Activated CD4-positive, CD25-positive, alpha-beta regulatory T cell (primary cell): ENCODE measurements at places on chromosomes 3 and 15.

- DNase-seq, result no peak
Observed at GRCh38 chr3:153829606-153830170, 291.5 kb upstream of the ARHGEF26 start.

DNA sequence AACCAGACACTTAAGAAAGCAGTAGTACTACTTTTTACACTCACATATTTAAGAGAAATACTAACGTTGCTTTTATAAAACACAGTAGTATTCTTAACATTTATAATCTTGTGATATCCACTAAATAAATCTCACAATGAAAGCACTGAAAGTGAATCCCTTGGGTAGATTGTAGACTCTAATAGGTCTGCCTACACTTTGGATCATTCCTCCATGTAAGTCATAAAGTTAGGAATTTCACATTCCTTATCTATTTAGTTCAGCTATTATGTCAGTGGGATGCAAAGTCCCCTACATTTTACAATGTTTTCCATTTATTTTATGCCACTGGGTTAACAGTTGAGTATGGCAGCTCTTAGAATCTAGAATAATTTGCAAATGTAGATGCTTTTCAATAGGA lies 330.7 kb downstream of the LSAMP start:
- DNase-seq, result no peak

GRCh38 chr3:65318231-65318630 lies 630.4 kb upstream of the ADAMTS9 start:
- no peak for DNase-seq

DNA sequence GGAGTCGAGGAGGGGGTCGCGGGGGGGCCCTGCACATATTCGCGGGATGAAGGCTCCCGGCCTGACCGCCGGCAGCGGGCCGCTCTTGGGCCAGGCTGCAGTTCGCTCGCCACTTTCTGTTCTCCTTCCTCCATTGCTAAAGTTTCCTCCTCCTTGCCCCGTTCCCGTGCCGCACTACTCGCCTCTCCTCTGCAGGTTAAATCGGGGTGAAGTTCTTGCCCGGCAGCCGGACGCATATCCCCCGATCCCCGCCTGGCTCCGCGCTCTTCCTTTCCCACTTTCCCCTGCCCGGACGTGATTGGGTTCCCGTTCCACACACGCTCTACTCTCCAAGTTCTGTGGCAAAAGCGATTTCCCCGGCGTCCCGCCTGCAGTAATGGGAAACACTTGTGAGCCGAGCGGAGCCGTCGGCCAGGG lies 556 bp downstream of the CRYBG3 start:
- no peak for DNase-seq

DNA sequence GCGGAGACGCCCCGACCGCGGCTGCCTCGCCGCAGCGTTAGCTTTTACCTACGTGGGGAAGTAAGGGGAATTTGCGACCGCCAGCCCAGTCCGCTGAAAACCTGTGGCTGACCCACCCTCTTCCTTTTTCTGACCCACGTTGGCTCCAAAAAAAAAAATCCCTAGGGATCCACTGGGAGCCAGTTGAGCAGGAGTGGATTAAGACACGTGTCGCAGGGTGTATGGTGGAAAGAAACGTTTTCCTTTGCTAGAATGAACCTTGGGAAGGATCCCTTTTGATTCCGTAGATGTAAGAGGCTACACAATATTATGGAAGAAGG lies 575 bp upstream of the PCYT1A start:
- DNase-seq, result no peak

- DNase-seq, result no peak
Observed at GRCh38 chr3:151976211-151977050, 103.0 kb downstream of the SUCNR1 start.

GRCh38 chr3:95813244-95813643 lies 1001.1 kb upstream of the EPHA6 start:
- no peak for DNase-seq

GRCh38 chr3:51997935-51998596 lies 2.4 kb upstream of the RPL29 start:
- no peak for DNase-seq

DNA sequence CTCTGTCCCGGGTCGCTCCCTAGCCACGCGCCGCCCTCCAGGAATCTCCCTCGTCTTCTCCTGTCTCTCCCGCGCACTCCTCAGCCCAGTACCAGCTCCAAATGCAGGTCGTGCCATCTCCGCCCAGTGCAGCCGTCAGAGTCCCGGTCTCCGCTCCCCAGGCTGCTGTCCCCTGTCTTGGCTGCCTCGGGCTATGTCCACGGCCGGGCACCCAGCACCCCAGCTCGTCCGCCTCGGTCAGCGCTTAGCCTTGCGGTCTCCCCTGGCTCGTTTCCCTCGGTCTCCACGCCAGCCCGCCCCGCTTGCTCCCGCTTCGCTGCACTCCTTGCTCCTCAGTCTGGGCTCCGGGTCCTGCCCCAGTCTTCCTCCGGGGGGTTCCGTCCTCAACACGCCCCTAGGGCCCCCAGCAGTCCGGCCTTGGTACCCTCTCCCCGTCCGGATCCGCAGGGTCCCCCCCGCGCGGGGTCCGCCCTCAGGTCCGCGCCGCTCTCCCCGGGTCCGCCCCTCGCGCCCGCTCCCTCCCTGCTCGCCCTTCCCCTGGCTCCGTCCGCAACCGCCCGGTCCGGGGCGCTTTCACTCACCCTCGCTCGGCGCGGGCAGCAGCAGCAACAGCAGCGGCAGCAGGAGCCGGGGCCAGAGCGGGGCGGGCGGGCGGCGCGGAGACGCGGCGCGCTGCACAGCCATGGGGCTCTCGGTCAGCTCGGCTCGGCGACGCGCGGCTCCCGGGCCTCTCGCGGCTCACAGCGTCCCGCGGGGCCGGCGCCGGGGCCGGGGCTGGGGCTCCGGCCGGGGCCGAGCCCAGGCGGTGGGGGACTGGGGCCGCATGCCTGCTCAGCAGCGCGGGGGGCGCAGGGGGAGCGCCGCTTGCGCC lies 462 bp downstream of the IGDCC3 start:
- no peak for DNase-seq

GRCh38 chr3:70352215-70352614 lies 39.8 kb upstream of the MDFIC2 start:
- no peak for DNase-seq

DNA sequence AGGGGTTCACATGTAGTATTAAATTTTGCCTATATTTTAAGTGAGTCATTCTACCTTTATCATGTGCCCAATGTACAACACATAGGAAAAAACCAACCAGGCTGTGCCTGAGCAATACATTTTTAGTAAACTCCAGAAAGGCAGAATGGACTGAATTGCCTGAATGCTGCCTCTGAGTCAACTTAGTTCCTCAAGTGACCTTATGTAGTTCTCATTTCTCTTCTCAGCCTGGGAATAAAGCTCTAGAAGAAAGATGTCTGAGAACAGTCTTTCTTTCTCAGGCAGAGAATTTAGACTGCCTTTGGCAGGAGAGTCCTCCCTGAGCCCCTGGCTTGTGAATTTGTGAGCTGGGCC lies 13.0 kb downstream of the ST3GAL6 start:
- no peak for DNase-seq

- DNase-seq, result no peak
Observed at GRCh38 chr15:71440489-71441110, 325.3 kb downstream of the THSD4 start.
